Esophagus mucosa (tissue), 1 donor: ENCODE measurements at places on chromosomes 2 and 18. TPM values are rescaled to one million over a fixed set of nuclear protein-coding genes. Genes with fewer than 3 reads are reported as not detected.

DNA sequence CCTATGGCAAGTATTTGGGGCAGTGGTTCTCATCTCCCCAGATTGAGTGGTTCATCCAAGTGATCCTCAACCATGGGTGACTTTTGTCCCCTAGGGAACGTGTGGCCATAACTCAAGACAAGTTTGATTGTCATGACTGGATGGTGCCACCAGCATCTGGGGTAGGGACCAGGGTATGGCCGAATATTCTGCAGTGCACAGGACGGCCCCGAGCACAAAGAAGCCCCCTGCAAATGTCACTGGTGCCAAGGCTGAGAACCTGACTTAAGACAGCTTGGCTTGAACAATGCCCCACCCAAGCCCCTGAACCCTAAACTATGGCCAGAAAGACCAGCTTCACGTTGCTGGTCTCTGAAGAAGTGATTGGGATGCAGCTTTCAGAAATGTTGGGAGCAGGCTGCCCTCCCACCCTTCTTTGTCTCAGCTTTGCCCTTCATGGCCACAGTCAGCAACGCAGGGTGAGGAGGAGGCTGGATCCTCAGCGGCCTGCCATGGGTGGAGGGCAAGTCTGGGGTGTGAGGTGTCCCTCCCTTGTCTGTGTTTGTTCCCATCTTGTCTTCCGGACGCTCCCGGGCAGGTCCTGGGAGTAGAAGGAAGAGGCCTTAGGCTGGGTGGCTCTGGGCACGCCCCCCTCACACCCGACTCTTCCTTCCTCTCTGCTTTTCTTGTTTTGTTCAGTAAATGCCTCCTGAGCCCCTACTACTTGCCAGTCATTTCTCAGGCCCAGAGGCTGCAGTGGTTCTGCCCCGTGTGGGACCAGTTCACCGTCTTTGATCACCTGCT is 43.4 kb downstream of the GREB1 start:
- no peak for ATAC-seq

The CHRND gene
- total RNA-seq, result not detected

- ATAC-seq, result peak; percentile 63
Measured at GRCh38 chr2:95389245-95390119, 13.0 kb upstream of the FAHD2A start.

DNA sequence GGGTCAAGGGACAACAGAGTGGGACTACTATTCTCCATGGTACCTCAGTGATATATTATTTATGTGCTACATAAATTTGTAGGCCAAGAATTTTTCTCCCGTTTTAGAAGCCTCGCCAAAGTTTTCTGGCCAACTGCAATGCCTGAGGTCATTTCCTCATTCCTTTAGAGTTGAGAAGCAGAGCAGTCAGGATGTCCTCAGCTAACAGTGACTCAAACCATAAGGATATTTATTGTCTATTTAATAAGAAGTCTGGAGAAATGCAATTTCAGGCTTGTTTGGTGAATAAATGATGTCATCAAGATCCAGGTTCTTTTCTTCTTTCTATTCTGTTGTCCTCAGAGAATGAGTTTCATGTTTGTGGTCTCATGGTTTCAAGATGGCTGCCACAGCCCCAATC is 91.0 kb downstream of the ADCYAP1 start:
- ATAC-seq, result no peak

The ALPP gene
- not detected for total RNA-seq

DNA sequence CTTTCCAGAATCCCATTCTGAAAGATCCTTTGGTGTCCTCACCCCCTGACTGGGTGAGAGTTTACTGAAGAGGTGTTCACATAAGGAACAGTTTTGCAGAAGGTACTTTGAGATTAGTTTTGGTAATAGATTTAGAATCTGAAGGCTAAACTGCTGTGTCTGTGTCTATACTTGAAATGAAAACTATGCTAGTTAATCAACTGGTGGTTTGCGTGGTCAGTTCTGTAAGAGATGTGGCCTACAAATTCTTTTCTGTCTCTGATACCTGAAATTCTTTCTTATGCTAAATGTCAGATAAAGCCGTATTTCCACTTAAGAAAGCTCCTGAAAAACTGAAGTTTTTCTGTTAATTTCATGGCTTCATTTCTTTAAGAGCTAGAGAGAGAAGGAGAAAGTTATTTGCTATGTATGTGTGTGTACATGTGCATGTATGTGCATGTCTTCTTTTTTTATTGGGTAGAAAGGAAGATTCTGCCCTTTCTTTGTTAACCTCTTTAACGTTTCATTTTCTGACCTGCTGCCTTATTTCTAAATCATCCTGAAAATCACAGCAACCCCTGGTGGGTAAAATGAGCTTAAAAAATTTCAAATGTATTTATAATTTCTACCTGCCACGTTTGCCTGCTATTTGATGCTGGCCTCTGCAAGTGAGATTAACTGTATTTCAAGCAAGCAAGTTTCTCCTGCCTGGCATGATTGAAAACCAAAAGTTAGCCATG is 552.0 kb upstream of the NRP2 start:
- ATAC-seq, result no peak
